Suppressor macrophage (primary cell): ENCODE measurements at places on chromosomes 12 and 14.
A peak's percentile ranks its signal among the peaks of the same experiment; 100 is the strongest.

DNA sequence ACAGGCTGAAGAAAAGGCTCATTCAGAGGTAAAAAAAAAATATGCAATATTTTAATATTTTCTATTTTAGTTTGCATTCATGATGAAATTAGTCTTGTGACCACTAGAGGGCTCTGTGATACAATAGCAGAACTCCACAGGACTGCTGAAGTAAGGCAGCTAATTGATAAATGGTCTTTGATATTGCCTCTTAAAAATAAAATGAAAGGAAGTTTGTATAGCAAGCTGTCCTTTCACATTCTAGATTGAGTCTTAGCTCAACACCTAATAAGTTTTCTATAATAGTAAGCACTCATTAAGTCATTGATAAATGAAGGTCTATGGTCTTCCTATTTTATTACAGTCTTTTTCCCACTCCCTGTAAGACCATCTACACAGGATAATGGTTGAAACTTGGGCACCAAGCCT is 315.7 kb downstream of the NAV3 start:
- DNase-seq: peak; percentile 74

- peak; percentile 77 for DNase-seq
Observed at GRCh38 chr12:109518820-109519665, 41.6 kb downstream of the UBE3B start.

- no peak for DNase-seq
Observed at GRCh38 chr14:53621921-53622320, 334.7 kb downstream of the BMP4 start.

GRCh38 chr12:40587970-40588369 is 104.3 kb upstream of the CNTN1 start:
- DNase-seq: no peak

DNA sequence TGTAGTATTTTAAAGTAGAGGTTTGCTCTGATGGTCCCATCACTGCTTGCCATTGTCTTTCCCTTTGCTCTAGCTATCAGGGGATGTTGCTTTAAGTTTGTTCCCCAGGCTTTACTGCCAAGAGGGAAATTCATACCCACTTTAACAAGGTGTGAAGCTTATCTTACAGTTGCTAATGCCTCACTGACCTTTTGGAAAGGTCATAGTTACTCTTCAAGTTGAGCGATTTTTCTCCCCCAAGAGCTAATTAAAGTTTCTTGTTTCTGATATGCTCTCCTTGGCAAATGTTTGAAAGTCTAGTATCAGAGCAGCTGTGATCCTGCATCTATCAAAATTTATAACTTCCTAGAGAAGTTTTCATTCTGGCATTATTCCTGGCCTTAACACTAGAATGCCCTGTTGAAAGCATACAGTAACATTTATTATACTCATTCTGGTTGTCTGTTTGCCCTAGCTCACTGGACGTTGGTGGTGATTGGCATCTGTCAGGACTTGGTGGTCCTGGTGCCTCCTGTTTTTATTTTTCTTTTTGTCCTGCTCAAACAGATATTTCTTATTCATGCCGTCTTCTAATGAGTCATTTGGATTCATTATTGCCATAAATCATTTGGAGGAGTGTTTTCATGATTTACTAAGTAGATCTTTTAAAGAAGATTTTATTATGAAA is 8.1 kb downstream of the ATP2A2 start:
- no peak for DNase-seq

DNA sequence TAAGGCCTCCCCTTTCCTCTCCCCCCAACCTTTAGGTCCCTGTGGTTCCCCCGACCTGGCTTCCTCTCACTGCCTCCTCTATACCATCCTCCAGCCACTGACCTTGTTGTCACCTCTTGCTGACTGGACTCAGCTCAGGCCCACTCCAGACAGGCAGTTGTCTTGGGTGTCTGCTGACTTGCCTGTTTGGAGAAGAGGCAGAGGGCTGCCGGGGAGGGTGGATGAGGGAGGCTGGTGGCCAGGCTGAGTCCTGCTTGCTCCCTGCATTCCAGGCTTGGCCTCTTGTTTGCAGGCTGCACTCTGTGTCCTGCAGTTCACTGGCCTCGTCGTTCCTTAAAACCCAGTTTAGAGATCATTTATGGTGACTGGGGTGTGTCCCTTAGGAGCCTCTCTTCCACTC is 31.0 kb upstream of the RD3L start:
- DNase-seq: no peak
